Muscle of back (tissue), 13 donors: ENCODE measurements at places on chromosomes 16 and 17. TPM values are rescaled to one million over a fixed set of nuclear protein-coding genes. Genes with fewer than 3 reads are reported as not detected.

GRCh38 chr16:82612263-82612662 is 14.5 kb upstream of the CDH13 start:
- DNase-seq = no peak

GRCh38 chr16:27402569-27402963 is 592 bp downstream of the IL21R start:
- no peak for DNase-seq

DNA sequence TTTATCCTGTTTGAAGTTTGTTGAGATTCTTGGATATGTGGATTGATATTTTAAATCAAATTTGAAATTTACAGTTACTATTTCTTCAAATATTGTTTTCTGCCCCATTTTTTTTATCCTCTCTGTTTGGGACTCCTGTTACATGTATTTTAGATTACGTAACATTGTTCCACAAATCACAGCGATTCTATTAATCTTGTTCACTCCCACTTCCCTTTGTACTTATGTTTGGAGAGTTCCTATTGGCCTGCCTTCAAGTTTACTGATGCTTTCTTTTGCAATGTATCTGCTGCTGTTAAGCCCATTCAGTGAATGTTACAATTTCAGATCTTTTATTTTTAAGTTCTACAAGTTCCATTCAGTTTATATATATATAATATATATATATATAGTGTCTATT is 288.3 kb upstream of the TNRC6C start:
- no peak for DNase-seq

DNA sequence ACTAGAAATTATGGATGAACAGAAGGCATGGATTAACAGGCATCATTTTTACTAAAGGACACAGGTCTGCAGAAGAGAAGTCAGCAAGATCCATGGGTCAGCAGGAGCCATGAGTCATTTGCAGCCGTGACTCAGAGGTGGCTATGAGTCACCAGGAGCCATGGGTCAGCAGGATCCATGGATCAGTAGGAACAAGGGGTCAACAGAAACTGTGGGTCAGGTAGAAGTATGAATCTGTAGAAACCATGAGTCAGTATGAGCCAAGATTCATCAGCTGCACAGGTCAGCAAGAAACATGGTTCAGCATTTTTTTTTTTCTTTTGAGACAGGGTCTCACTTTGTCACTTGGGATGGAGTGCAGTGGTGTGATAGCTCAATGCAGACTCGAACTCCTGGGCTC is 58.2 kb upstream of the HS3ST4 start:
- no peak for DNase-seq

GRCh38 chr16:56423584-56424403 is 1.6 kb downstream of the AMFR start:
- DNase-seq = no peak

GRCh38 chr16:64667334-64667877 is 454.5 kb downstream of the CDH11 start:
- DNase-seq = no peak

GRCh38 chr17:34228781-34229180 is 26.3 kb upstream of the CCL2 start:
- no peak for DNase-seq

GRCh38 chr17:76451506-76451905 is 1.4 kb downstream of the UBE2O start:
- DNase-seq = no peak

GRCh38 chr17:82281502-82282238 is 8.2 kb upstream of the CSNK1D start:
- no peak for DNase-seq

- no peak for DNase-seq
These were observed 3.7 kb upstream of the RAB40C start for GRCh38 chr16:586047-586644.

DNA sequence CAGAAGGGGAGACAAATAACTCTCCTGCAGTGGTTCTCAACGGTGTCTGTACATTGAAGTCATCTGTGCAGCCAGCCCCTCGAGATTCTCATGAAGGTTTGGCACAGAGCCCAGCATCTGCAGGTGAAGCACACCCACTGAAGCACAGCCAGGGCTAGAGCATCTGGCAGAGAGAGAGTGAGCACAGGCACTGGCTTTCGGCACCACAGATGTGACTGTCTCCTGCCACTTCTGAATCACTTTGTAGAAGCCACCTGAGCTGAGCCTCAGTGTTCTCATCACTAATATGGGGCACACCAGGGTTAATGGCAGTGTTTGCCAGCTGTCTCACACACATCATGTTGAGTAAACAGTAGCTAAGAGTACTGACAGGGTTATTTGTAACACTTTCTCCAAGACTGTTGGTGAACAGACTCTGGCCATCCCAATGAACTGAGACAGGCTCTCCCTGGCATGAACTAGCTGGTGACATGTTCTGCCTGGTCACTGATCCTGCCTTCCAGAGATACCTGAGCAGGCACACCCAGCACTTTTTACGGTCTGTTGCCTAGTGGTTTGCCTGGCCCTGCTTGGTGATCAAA is 10.9 kb downstream of the HSPB9 start:
- no peak for DNase-seq

- DNase-seq = no peak
These were observed 2.6 kb downstream of the ZCCHC14 start for GRCh38 chr16:87490096-87490798.

DNA sequence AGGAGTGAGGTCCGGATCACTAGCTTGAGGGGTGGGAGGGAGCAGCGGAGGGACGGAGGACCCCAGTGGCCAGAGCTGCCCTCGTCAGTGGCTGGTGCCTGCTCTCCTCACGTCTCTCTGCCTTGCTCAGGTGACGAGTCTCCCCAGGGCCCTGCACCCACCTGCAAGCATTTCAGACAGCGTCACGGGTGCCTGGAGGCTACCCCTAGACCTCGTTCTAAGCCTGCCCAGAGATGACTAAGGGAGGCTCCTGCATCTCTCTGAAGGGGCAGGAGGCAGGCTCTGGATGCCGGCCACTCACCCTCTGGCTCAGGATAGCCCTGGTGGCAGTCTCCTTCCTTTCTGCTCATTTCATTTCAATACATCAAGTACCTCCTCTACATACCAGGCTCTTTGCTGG is 68.8 kb downstream of the MRC2 start:
- no peak for DNase-seq

DNA sequence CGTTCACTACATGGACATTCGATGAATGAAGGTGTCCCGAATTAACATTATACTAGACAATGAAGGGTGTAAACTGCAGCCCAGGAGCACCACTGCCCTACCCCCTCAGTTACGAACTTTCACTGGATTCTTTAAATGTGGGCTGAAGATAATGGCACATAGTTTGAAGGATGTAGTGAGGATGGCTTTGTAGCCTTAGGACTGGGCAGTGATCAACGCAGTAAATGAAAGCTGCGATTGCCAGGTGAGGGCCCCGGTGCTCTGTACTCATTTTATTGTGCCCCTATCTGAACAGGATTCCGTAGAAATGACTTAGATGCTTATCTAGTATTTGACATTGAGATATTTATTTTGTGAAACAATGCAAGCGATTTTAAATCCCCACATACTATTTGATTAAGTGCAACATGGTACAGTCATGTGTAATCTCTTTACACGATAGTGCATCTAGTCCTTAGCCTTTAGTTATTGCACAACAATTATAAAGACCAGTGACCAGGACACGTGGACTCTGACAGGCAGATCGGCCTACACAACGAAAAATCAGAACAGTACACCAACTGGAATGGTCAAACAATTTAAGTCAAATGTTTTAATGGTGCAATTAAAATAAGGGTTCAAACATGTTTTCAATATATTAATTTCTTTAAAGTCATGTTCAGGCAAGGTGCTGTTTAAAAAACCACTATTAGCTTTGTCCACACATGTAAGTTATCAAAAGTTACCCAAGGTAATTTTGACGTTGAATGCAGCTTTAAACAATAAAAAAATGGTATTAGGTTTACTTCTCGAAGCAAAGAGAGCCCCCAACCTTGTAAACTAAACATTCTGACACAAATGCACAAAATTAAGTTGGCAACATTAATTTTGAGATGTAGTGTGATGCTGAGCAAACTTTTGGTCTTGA is 17.4 kb upstream of the ERN1 start:
- no peak for DNase-seq

DNA sequence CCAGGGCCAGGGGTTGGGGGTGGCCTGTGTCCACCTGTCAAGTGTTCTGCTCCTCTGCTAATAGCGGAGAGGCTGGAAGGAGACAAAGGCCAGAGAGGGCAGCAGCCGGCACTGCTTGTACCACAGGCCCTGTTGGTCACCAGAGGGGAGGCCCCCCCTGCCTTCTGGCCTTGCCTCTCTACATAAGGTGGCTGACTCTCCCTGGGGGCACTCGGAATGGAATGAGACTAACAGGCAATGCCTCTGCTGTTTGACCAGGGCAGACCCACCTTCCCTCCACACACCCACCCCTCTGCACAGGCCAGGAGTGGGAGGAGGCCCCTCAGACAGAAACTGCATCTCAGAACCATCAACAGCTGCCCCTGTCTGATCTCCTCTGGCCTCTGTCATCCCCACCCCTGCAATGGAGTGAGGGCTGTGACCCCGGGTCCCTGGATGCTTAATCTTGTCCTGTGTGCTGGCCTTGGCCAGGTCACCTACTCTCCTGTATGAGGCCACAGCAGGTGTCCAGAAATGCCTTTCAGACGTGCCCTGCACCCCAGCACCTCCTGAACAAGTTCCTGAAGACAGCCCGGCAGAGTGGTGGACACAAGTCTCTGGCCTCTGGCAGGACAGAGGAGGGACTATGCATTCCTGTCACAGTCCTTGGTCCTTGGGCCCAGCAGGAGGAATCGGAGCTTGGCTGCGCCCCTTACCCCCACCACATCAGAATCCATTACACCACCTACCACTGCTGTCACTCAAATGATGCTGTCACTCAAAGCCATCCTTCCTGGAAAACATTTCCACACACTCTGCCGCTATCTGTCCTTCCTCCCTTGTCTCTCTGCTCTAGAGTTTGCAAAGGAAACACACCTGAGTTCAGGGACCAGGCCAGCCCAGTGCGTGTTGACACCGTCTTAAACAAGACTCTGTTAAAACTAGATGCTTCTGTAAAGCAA is 107.5 kb upstream of the ZNF750 start:
- no peak for DNase-seq

DNA sequence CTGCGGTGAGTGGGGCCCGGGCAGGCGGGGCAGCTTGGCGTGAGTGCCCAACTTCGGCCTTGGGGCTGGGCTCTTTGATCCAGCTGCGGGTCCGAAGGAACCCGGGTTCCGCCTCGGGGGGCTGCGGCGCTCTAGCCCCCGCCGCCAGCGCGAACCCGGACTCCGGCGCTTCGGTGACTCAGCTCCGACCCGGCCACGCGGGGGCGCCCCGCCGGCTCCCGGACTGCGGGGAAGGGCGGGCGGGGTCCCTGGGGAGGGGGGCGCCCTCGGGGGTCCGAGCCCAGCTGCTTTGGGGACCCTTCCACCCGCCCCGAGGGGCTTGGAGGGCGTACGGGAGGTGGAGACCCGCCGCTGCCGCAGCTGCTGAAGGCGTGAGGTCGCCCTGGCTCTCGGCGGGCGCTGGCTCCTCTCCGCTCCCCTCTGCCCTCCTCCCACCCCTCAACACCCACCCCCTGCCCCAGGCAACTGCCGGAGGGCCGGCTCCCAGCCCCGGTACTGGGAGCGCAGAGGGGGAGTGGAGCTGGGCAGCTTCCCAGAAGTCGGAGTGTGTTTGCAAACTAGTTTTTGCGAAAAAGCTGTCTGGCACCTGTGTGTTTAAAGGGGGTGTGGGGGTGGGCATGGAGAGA is 516 bp downstream of the CPNE2 start:
- DNase-seq = no peak

GRCh38 chr17:77778636-77779489 is 179.6 kb upstream of the TNRC6C start:
- no peak for DNase-seq

- DNase-seq = no peak
These were observed 21.5 kb upstream of the RBFOX3 start for GRCh38 chr17:79632432-79632735.

DNA sequence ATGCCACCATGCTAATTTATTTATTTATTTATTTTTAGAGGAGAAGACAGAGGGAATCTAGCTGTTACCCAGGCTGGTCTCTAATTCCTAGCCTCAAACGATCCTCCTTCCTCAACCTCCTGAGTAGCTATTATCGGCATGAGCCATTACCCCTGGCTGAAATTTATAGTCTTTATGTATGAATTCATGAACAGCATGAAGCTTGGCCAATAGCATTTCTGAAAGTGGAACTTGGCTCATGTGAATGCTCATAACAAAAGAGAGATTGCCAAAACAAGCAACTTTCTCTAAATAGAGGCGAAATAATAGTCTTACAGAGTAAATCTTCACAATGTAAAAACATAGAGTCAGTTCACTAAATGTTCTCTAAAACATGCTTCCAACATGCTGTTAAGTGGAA is 30.1 kb upstream of the SMURF2 start:
- DNase-seq = no peak

DNA sequence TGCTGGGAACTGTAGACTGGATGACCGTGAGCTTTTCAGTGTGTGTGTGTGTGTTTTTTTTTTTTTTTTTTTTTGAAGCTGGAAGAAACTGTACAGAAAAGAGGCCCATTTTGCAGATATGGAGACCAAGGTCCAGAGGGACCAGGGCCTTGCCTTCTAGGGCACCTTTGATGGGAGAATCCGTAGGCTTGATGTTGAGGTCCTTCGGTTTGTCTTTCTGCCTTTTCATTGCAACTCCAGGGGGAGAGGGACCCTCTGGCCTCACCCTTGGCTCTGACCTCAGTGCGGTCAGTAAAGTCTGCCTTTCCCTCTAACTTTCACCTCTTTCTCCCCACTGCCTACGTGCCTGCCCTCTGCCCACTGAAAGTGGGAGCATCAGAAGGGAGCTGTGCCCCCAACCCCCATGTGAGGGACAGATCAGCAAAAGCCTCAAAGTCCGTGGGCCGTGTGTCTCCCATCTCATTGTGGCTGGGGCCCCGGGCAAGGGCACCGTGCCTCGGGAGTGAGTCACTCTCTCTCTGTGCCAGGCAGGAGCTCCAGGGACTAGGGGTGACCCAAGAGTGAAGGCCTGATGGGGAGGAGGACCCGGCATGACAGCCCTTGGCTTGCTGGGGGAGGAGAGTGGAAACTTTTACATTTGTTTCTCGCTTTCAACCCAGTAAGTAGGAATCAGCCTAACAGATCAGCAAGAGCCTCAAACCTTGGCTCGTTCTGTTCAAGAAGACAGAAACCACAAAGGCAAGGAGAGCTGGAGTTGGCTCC is 123.6 kb downstream of the CMIP start:
- peak; percentile 28 for DNase-seq

DNA sequence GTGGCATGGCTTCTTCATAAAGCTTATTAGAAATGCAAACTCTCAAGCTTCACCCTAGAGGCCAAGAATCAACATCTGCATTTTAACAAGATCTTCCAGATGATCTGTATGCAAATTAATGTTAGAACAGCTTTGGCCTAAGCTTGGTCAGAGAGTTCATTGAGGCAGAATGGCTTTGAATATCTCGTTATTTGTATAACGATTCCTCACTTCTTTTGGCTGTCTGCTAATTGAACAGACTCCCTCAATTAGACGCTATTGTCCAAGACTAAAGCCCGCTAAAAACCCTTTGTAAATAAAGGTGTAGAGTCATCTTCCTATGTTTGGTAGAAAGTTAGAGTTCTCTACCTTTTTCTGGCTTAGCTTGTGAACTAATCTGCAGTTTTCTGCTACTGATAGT is 1453.7 kb downstream of the CDH8 start:
- no peak for DNase-seq

The MPO gene
- polyA plus RNA-seq = 6.3 TPM

The AHSP gene
- 48.2 TPM for polyA plus RNA-seq

The PPY gene
- polyA plus RNA-seq = not detected

The RSKR gene
- polyA plus RNA-seq = 14.4 TPM

The RHBDF1 gene
- 34.0 TPM for polyA plus RNA-seq

The EFCAB5 gene
- polyA plus RNA-seq = 1.4 TPM

The CSF3 gene
- polyA plus RNA-seq = not detected

The HYDIN gene
- polyA plus RNA-seq = 4.9 TPM

The TBC1D3I gene
- not detected for polyA plus RNA-seq

The VTN gene
- 0.21 TPM for polyA plus RNA-seq

The TAOK1 gene
- polyA plus RNA-seq = 36.8 TPM

The CHST4 gene
- not detected for polyA plus RNA-seq
